ENCODE measurements at places on chromosomes 11 and 22.

GRCh38 chr11:117127171-117127901 is 16.8 kb upstream of the PAFAH1B2 start:
- no peak for DNase-seq

- DNase-seq: peak; percentile 75
These were observed 7.8 kb upstream of the PYGM start for GRCh38 chr11:64767344-64768299.

GRCh38 chr22:45866646-45867117 is 110.3 kb downstream of the WNT7B start:
- DNase-seq: no peak

DNA sequence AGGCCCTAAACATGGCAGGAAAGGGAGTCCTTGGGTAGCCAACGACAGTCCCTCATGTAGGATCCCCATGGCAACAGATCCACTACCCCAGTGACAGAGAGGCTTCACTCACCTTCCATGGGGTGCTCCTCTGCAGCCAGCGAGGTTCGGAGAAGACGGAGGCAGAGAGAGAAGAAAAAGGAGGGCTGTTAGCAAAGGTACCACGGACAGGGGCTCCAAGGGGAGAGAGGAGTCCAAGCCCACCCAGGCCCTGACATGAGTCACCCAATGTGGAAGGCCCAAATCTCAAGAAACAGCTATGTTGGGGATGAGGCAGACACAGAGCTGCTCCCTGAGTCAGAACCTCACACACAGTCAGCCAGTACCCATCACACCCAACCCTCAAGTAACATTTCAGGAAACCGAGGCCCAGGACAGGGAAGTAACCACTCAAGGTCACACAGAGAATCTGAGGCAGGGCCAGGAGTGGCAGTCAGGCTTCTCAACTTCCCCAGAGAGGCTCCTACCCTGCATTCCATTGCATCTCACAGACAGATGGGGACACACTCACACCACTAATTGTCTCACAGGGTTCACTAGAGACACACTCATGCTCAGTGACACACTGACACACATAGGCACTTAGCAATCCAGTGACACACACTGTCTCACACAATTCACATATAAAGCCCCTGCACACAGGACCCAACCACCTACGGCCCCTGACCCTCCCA is 25.2 kb downstream of the NRXN2 start:
- DNase-seq: no peak

GRCh38 chr11:93921695-93922468 is 71.5 kb upstream of the VSTM5 start:
- peak; percentile 34 for DNase-seq

DNA sequence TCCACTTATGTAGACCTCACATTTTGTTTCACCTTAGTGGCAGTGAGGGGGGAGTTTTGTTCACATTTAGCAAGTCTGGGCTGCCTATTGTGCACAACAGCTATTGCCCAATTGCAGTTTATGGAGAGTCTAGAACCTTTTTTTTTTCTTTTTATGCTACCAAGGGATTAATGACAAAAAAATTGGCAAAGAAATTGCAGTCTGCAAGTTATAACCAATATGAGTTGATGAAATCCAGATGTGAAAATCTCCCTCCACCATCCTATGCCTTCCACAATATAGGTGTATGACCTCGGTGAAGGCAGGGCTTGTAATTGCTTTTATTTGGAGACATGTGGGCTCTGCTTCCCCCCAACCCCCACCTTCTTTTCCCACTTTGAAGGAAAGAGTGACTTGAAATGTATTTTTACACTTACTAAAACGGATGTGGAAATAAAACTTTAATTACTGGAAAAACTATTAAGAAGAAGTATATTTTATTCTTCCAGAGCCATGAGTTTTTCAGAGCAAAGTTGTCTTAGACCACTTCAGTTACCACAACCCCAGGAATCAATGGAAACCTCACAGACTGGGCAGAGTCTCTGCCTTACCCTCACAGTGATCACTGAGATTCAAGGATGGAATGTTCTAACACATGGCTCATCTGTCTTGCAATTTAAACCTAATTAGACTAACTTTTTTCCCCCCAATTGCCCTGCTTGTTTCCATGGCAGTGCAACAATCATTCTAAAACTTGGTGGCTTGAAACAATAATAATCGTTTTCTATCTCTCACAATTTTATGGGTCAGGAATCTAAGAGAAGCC is 120.8 kb upstream of the SLC5A12 start:
- DNase-seq: no peak

DNA sequence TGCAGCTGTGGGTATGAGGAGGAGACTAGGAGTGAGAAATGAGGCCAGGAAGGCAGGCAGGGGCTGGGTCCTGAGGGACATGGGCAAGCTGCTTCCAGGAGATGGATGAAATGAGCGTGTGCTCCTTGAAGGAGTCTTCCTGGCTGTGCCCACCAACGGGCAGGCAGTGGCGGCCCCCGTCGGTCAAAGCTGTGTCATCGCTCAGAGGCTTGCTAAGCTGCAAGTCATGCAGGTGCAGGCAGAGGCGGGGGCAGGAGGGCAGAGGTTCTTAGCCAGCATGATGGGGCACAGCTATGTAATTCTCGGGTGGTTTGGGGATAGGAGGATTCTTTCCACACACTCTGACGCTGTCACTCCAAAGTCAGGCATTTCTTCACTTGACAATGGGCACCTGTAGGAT is 12.5 kb upstream of the PEX26 start:
- no peak for DNase-seq
